B cell (primary cell): ENCODE measurements at places on chromosomes 7 and 10. TPM values are rescaled to one million over a fixed set of nuclear protein-coding genes. Genes with fewer than 3 reads are reported as not detected.

- no peak for DNase-seq
Measured at GRCh38 chr7:104963991-104964385, 50.0 kb upstream of the KMT2E start.

DNA sequence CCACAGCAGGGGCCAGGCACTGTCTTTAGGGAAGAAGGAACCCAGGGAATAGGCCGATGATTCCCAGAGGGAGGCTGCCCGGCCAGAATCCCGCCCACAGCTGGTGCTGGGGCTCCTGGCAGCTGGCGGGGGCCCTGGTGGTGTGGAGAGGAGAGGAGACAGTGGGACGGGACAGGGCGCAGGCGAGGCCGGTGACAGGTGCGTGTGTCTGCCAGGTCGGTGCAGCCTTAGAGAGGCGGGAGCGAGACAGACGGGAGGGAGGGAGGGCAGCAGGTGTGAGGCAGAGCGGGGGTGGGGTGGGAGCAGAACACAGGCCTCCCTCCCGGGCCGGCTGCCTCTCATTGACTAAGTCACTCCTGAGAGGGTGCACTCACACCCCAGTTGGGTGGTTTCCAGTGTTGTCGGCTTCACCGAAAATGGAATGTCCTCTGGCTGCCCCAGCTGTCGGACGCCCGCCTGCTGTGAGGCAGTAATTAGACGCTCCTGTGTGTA, 55.2 kb downstream of the ELFN1 start:
- DNase-seq = no peak

GRCh38 chr10:102358712-102359382, 36.7 kb upstream of the NFKB2 start:
- no peak for DNase-seq

DNA sequence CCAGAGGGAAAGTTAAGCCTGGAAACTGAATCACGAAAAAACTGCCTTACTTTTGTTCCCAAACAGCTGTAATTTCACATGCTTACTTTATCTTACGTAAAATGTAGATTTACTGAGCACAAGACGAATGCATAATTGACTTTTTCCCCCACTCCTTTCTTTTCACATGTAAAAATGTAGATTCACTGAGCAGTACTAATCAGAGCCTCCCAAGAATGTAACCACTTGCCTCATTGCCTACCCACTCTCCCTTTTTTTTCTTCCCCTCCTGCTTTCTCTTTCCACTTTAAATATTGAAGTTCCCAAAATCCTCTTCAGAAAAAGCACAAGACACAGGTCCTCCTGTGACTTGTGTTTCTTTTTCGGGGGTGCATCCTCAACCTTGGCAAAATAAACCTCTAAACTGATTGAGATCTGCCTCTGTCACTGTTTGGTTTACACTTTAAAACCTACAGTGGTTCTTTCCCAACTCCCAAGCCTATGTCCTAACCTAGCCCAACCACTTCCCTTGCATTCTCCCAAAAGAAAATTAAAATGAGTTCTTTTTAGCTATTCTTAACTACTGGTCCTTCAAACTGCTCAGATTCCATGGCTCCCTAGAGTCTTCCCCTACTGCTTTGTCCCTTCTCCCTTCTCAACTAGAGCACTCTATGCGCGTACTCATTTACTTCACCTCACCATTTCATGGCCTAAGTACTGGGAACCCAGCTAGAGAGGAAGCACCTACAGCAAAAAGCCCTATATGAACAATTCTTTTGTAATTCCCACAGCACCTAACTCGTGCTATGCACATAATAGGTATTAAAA, 236.6 kb upstream of the MKLN1 start:
- no peak for DNase-seq

- no peak for DNase-seq
Measured at GRCh38 chr7:14690075-14690474, 212.5 kb downstream of the DGKB start.

DNA sequence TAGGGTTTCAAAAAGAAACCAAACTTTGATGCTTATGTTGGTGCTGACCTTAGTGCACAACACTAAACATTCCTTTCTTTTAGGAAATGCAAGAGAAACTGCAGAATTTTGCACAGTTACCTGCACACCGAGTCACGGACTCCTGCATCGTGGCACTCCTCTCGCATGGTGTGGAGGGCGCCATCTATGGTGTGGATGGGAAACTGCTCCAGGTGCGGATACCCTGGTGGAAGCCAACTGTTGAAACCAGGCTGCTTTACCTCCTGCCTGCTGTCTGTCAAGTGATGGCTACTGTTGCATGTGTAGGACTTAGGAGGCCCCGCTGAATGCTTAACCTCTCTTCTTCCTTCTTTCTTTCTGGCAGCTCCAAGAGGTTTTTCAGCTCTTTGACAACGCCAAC, 11.7 kb downstream of the CASP2 start:
- DNase-seq = peak; percentile 49

GRCh38 chr10:110504111-110504735, 6.5 kb downstream of the DUSP5 start:
- DNase-seq = peak; percentile 91

- peak; percentile 9 for DNase-seq
Measured at GRCh38 chr7:44969701-44970522, 8.9 kb downstream of the MYO1G start.

- DNase-seq = no peak
Measured at GRCh38 chr7:115123441-115123840, 201.5 kb downstream of the MDFIC start.

- no peak for DNase-seq
Measured at GRCh38 chr10:86165666-86166065, 200.9 kb downstream of the GRID1 start.

DNA sequence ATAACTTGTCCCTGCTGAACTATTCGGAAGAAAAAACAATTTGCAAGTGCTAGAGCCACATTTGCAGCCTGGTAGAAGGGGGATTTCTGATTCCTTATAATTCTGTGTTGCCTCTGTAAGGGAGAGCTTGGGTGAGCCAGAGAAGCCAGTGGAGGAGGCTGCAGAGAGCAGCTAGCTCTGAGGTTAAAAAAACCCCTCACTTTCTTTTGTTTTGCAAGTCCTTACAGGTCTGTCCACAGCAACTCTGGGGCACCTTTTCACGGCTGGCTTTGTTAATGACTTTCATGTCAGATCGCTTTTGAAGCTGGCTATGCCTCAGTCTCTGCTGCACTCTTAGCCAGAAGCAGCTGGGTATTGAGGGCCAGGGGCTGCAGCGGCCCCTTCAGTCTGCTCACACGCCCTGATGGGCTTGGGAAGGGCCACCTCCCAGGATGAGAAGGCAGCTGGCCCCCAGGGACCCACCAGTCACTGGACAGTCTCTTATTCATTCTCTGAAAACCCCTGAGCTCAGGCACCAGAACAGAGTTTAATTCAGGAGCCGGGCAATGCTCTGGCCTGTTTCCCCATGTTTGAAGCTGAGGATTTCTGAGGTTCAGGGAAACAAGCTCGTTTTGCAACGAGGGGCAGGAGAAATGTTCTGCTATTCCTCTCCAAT, 30.9 kb downstream of the TRIM8 start:
- no peak for DNase-seq

GRCh38 chr10:117860823-117861222, 185.9 kb downstream of the RAB11FIP2 start:
- no peak for DNase-seq

DNA sequence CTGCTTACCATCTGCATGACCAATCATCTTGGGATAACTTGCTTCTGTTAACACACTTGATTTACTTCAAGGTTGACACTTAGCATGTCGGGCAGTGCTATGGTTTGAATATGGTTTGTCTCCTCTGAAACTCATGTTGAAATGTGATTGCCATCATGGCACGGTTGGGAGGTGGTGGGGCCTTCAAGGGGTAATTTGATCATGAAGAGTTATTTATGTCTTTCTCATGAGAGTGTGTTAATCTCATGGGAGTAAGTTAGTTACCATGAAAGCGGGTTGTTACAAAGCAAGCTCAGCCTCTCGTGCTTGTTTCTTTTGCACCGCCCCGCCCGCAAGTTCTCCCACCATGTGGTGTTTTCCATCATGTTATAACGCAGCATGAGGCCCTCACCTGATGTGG, 163.6 kb downstream of the DOCK4 start:
- DNase-seq = no peak

DNA sequence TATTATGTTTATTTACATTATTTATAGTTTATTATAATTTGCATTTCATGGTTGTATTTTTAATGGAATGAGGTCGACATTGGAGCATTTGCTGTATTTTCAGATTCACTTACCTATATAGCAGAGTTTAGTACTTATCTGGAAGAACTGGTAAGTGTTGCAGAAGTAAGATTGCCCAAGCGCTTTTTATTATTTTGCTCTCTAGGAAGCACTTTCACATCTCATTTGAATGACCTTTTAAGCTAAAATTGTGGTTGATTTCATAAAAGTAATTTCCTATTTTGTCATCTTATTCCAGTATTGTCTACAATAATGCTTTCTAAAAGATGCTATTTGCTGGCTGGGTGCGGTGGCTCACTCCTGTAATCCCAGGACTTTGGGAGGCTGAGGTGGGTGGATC, 28.6 kb downstream of the SEC61A2 start:
- no peak for DNase-seq

DNA sequence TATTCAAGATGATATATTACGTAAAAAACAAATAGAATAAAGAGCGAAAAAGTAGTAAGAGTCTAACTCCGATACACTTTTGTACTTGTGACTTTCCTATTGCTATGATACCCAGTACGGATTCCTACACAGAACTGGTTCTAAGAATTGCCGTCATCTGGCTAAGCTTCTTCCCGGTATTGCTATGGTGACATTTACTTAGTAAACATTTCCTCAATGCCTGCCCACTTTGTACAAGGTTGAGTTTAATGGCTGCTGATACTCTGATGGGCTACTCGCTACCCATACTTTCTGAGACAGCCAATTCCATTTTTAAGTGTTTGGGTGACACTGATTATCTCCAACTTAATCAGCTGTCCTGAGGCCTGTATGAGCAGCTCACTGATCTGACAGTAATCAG, 55.6 kb downstream of the OSBPL3 start:
- DNase-seq = no peak

DNA sequence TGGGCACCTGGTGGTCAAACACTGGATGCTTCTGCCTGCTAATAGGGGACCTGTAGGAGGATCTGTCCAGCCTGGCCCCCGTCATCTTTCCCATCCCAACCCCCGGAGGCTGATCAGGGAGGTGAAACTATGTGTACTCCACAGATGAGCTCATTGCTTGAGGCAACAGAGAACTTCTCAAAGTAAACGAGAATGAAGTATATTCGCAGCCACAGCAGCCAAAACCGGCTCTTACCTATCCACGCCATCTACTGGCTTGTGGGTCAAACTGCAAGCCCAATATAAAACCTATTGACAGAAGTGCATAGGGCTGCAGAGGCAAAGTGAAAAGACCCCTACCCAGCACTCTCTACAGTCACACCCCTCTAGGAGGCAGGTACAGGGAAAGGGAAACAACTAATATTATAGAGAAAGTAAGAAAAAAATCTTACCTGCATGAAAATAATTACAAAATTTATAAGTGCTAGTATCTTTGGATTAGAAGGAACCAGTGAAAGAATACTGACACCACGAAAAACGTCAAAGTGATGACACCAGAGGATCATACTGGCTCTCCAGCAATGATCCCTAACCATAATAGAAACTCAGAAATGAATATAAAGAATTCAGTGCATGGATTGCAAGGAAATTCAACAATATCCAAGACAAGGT, 973.5 kb downstream of the ANKRD7 start:
- DNase-seq = peak; percentile 10

GRCh38 chr7:40551685-40552576, 417.1 kb downstream of the SUGCT start:
- DNase-seq = no peak

DNA sequence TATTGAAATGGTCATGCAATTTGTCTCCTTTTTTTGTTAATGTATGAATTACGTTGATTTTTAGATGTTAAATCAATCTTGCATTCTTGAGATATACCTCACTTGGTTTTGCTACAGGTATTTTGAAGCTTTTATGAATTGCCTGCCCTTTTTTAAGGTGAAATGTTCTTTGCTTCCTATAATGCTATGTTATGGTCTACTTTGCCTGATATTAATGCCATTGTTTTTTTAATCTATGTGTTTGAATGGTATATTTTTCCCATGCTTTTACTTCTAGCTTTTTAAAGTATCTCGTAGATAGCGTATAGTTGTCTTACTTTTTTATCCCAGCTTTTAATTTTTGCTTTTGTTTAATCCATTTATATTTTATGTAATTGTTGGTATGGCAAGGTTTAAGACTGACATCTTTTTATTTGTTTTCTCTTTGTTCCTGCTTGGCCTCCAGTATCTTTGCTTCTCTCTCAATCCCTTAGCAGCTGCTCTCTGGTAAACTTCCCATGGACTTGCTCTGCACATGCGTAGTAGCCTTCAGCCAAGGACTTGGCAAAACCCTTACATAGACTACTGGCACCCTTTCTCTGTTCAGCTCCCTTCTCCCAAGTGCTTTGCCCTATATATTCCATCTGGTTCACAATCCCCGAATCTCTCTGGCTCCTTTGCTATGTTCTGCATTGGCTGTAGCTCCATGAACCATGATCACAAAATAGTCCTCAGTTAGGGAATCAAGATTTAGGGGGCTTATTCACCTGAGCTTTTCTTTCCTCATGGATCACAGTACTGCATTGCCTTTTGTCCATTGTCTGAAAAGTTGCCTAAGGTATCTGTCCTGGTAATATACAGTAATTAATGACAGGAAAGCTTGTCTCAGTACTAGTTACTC, 8.4 kb downstream of the TRIM24 start:
- DNase-seq = no peak

- no peak for DNase-seq
Measured at GRCh38 chr10:7968510-7969112, 85.9 kb upstream of the GATA3 start.

- DNase-seq = no peak
Measured at GRCh38 chr10:69835875-69836730, 34.4 kb downstream of the COL13A1 start.

DNA sequence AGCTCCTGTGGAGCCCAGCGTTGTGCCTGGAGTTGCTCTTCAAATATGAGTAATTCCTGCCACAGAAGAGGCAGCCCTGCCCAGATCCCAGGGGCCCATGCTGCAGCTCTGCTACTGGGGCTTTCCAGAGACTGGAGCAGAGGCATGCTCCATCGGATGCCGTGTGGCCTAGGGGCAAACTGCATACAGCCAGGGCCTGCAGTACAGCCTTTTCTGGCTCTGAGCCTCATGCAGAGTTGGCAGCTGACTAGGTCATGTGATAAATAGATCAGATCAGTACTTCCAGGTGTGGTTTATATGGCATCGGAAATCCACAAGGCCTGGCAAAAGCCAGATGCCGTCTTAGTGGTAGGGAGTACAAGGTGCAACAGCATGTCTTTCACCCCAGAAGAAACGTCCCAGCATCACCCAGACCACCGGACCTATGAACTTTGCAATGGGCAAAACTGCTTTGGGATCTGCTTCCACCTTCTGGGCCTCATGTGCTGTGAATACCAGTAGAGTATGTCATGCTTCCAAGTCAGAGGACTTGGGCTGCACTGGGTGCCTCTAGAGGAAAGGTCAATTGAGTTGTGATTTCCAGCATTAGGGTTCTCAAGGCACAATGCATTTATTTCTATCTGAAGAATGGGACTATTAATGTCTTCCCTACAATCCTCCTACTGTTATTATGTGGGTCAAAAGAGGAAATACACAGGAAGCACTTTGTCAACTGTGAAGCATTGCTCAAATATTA, 250.7 kb upstream of the ZNF32 start:
- DNase-seq = no peak

The SLC29A4 gene
- 0.24 and 0.67 TPM in 2 replicates for total RNA-seq

The MGMT gene
- 84.5 and 87.7 TPM in 2 replicates for total RNA-seq

The TMEM176A gene
- not detected in 2 replicates for total RNA-seq

The ZNF775 gene
- 12.1 and 12.5 TPM in 2 replicates for total RNA-seq

The OR6B1 gene
- total RNA-seq = not detected in 2 replicates

The CACNA2D1 gene
- total RNA-seq = not detected in 2 replicates

The PRSS37 gene
- total RNA-seq = not detected in 2 replicates

The STEAP1B gene
- 8.8 and 9.1 TPM in 2 replicates for total RNA-seq

The OR2A5 gene
- not detected in 2 replicates for total RNA-seq
